Colonic mucosa (tissue), 4 donors: ENCODE measurements at places on chromosomes 2 and 18.

GRCh38 chr18:44651478-44651877 lies 29.2 kb upstream of the SETBP1 start:
- DNase-seq = no peak

GRCh38 chr2:172861656-172862476 lies 126.2 kb downstream of the RAPGEF4 start:
- no peak for DNase-seq

DNA sequence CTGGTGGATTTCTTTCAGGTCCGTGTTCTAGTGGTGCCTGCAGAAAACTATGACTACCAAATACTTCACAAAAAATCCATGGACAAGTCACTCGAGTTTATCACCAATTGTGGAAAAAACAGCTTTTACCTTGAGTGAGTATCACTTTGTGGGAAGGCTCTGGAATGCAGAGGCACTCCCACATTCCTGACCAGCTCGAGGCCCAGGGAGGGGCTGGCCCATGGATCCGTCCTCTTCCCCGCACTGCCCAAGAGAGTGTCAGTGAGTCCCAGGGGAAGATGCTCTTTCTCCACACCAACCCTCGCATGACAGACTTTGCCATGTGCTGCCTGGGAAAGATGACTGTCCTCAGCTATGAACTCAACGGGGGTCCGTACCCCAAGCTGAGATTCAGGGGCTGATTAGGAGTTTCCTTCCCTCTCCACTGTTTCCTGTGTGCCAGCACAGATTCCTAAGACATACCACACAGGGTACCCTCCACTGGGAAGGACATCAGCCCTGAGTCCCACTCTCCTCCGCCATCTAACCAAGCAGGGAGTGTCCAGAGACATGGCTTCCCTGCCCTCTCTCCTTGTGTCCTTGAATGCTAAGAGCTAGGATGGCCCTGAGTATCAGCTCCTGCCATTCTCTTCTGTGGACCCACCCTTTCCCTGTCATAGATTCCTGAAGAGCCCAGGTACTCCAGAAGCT lies 155.9 kb downstream of the LAMA3 start:
- no peak for DNase-seq

DNA sequence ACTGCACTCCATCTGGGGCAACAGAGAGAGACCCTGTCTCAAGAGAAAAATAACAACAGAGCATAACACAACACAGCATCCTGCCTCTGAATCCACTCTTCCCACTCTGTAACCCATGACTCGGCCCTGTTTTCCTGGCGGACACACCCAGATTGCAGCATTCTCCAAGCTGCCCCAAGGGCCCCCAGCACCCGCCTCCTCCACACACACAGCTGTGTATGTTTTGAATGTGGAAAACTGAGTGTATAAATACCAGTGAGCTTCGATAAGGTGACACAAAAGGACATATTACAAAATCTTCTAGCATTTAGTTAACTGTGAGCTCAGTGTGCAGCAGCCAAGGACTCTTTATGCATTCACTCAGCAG lies 13.0 kb downstream of the IMPA2 start:
- peak; percentile 71 for DNase-seq

GRCh38 chr2:8779795-8780671 lies 57.4 kb downstream of the KIDINS220 start:
- DNase-seq = no peak

DNA sequence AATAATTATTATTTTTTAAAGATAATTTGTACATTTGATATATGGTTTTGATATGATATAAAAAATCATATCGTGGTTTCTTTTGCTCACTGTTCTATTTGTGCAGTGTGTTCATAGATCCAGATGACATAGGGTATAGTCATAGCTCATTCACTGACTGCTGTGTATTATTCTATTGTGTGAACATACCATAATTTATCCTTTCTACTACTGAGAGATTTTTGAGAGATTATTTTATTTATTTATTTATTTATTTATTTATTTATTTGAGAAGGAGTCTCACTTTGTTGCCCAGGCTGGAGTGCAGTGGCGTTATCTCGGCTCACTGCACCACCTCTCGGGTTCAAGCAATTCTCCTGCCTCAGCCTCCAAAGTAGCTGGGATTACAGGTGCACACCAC lies 39.0 kb downstream of the FER1L5 start:
- DNase-seq = no peak

DNA sequence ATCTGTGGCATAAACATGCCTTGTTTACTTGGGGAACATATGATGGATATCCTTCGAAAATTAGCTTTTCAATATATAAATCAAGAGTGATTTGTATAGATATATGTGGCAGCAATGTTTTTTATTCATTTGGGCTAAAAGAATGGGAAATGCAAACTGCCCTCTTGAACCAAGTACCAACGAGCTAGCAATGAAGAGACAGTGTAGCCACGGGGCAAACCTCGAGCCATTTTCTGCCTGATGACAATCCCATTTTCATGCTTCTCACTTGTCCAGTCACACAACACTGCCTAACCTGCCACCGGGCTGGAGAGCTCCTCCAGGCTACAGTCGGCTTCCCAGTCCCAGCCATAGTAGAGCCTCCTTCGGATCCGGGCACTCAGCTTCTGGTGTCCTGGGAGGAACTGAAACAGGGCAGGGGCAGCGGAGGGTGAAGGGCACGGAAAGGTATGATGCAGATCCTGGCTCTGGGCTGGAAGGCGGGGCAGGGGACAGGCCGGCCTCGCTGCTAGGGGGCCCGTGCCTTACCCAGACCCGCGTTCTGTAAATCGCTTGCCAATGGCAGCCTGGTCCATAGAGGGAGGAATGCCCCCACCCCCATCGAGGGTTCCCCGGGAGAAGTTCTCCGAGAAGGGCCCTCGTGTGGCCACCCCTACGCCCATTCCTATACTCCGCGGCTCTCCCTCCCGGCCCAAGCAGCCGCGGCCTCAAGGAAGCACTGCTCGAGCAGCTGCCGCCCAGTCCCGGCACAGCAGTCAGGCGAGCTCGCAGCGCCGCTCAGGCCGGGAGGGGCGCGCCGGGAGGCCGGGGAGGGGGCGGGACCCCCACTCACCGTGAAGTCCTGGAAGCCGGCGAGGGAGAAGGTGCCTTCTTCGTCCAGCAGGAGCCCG lies 552 bp downstream of the CNPPD1 start:
- DNase-seq = peak; percentile 63

DNA sequence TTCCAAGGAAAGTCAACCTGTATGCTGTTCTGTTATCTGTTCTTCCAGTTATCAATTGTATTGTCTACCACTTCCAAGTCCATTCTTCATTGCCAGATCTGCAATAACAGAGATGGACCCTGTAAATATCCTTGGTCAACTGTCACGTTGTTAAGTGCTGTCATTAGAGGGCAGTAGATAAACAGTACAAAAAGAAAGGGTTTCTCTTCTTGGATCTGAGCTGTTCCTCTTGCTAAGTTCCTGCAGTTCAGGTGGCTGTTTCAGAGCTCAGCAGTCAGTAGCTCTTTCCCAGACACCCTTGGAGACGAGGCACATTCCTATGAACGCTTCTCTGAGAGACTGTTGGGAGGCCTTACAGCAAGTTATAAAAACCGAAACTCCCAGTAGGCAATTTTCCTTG lies 957.1 kb upstream of the CHAC2 start:
- no peak for DNase-seq

DNA sequence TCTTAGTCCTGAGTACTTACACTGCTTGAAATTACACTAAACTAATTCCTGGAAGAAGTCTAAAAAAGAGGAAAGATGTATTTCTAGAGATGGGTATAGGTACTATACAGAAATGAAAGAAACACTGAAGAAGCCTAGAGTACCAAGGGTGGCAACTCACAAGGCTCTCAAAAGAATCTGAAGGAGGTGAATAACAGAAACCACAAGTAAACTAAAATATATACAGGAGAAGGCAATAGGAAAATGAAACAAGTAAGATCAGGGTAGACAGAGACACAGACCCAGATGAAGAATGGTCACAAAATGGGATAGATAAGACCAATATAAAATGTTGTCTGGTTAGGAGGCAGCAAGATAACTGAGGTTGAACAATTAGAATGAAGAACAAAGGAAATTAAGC lies 59.9 kb downstream of the USP37 start:
- DNase-seq = no peak

- DNase-seq = no peak
These were observed 318.9 kb upstream of the TFPI start for GRCh38 chr2:187873132-187873531.

- DNase-seq = peak; percentile 1
These were observed 138.4 kb upstream of the TWIST2 start for GRCh38 chr2:238709325-238710025.

DNA sequence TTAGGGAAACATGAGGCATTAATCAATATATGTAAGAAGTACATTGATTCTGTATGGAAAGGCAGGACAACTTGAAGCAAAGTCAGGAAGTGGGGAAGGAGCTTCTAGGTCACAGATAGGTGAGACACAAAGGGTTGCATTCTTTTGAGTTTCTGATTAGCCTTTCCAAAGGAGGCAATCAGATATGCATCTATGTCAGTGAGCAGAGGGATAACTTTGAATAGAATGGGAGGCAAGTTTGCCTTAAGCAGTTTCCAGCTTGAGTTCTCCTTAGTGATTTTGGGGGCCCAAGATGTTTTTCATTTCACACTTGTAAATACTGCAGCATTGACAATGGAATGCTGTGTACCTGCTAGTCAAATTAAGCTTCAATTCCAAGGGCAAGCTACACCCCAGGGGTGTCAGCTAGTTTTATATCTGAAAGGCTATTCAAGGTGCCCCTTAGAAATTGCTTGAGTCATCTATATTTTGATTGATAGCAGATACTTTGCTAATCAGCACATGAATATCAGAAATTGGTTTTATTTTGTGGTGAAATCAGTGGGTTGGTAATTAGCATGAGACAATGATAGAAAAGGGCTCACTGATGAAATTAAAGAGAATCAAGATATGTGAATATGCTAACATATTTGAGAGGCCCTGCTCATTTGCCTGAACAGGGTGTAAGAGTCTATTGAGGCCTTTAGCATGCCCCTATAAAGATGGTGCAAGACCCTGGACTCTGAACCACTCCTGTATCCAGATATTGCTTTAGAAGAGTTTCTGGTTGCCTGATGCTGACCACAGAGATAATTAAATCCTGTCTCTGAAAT lies 131.5 kb downstream of the TMEM17 start:
- DNase-seq = no peak

DNA sequence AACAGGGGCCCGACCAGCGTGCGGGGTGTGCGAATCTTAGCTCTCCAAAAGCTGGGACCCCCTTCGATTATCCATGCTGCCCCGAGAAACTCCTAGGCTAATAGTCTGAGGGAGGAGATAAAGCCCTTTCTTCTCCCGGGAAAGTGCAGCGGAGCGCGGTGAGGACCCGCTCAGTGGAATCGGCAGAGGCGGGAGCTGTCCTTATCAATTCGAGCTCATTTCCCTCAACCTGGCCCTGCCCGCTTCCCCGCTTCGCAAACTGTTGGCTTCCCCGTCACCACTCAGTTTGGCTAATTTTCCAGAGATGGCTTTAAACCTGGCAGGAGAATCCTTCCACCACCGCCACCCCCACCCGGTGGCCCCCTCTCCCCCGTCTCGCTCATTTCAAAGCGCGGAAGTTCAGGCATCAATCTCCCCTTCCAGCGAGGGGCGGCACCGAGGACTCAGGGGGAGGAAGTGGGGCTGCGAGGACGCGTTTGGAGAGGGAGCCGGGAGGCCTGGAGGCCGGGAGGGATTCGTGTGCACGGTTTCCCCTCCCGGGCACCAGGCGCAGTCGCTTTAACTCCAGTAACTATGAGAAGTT lies 1.6 kb downstream of the KLHL14 start:
- DNase-seq = peak; percentile 22

- DNase-seq = peak; percentile 39
These were observed 6.7 kb upstream of the ADCY3 start for GRCh38 chr2:24926602-24927252.

DNA sequence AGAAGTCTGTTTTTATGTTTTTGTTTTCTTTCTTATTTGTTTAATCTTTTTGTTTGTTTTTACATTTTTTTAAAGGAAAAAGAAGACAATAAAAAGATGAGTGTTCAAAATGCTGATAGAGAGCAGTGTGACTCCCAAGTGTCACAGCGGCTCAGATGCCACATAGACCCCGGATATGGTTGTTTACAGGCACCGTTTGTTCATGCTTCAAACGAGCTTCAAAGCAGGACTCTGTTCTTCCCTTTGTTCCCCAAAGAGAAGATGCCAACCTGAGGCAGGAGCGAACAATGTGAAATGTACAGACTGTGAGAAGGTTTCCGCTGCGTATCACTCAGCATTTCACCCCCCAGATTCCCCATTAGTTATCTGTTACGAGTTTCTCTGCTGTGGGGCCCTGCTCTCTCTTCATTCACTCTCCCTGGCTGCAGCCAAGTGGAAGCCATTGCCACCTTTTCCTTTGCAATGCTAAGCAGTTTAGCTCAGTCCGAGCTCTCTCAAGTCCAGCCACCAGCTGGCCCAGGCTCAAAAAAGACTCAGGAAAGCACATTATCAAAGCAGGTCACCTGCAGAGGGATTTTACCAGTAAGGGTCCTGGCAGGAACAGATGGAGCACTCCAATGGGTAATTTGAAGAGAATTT lies 36.4 kb upstream of the PHLPP1 start:
- DNase-seq = no peak
